ENCODE measurements at places on chromosomes 7 and 10.

DNA sequence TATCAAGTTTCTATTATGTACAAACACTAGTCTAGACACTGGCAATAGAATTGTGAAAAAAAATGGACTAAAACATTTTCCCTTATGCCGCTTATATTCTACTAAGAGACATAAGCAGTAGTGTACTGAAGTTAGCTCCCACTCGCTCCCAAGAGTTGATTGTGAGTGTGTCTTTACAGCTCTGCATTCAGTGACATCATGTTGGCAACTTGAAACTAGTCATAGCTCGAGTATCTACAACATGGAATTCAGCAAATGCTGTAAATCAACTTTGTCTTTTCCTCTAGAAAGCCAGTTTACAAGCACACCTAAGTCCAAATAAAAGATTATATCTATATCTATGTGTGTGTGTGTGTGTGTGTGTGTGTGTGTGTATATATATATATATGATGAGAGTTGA lies 58.8 kb upstream of the MAGI2 start:
- DNase-seq, result no peak

DNA sequence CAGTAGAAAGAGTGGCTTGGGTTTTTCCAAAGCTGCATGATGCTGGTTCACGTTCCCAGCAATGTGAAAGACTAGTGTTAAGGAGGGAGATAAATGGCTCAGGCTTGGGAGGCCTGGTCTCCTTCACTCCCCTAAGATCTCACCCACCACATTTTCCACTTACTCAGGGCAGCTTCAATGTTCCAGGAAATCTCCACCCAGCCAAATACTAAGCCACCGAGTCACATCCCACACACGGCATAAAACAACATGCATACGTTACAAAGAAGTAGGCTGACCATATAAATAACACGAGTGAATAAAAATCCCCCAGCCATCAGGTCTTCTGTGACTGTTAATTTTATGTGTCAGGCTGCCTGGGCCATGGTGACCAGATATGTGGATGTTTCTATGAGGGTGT lies 303.5 kb downstream of the SFMBT2 start:
- no peak for DNase-seq

DNA sequence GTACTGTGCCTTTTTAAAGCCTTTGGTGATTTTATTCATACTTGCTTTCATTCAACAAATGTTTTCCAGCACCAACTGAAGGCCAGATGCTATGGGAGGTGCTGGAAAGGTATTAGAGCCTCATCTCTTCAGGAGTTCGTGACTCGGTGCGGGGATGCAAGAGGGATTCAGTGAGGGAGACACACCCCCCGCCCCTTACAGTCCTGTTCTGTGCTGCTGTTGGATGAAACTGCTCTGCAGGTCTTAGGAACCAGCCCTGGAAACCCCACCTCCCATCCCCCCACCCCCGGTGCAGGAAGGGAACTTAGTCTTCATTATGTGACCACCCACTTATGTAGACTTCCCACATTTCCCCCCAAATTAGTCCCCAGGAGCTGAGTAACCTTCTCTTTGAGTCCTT lies 110.4 kb downstream of the INSYN2A start:
- no peak for DNase-seq

DNA sequence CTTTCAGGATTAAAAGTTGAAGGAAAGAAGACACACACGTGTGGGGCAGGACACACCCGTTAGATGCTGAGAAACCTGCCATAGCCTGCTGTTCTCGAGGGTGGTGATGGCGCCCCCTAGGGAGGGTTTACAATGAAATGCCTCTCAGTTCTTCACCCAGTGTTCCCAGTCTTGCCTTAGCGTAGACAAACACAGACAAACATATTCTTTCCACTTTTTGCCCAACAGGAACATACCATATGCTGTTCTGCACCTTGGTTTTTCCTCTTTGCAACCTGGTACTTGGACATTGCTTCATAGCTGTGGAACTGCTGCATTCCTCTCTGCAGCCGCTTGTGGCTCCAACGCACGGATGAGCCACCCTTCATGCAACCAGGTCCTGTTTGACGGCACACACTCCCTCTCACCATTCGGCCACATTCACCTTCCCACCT lies 23.3 kb upstream of the HSPA12A start:
- peak; percentile 48 for DNase-seq
